Effector CD4-positive, alpha-beta T cell (primary cell): ENCODE measurements at places on chromosomes 2 and 18.

DNA sequence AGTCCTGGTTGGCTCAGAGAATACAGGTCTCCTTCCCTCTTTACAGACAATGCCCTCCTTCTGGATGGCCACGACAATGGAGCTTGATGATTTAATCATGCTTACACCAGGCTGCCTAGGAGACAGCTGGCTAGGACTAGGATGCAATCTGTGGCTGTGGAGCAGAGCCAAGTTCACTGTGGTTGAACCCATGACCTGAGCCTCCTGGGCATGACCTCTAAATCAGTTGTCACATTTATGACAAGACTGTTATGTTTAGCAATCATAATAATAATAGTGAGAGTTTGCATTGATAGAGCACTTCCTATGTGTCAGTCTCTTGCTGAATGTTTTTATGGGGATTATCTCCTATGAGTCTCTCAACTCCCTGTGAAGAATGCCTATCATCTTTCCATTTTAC is 244.1 kb downstream of the ICOS start:
- no peak for DNase-seq

GRCh38 chr2:158079672-158080071 is 22.0 kb upstream of the UPP2 start:
- no peak for DNase-seq

DNA sequence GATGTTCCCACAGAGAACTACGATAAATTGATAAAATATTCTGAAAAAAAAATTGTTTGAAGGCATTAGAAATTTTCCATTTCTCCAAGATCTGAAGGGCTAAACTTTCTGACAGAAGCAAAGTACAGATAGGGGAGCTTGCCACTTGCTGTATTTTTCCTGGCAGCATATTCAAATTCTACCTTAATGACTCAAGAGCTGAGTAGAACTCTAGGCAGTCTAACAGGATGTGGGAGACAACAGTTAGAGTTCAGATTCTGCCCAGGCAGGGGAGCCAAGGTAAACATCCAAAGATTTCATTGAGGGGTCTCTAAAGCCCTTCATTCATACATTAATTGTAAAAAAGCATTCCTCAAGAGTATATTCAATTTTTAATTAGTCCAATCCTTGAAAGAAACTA is 46.0 kb upstream of the RIT2 start:
- no peak for DNase-seq

DNA sequence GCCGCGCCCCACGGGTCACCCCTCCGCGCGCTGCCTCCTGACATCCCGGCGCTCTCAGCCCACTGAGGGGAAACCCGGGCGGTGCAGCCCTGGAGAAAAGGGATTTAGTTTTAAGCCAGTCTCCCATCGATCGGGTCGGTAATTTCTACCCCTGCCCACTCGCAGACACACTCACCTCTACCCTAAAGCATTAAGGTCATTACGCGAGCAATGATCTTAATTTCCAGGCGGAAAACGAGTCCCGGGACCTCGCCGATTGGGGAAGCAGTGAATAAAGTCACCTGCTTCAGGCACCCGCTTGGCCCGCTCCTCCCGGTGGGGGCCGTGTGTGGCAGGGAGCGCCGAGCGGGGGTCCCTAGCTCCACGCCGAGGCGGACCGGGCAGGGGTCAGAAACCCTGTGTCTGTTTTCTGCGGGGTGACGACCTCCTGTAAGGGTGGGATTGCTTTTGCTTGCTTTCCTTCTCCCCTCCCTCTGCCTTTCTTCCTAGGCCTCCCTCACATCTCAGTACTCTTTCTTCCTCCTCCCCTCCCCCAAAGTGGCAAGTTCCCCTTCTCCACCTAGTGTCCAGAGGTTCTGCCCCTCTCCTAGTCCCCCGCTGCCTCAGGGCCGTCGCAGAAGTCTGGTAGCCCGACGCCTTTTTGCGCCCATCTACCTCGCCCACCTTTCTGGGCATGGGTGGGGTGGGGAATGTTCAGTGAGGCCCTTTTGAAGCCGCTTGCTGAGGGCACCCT is 142.6 kb downstream of the MEIS1 start:
- DNase-seq = no peak

GRCh38 chr2:179513181-179513580 is 248.5 kb upstream of the SESTD1 start:
- DNase-seq = no peak

DNA sequence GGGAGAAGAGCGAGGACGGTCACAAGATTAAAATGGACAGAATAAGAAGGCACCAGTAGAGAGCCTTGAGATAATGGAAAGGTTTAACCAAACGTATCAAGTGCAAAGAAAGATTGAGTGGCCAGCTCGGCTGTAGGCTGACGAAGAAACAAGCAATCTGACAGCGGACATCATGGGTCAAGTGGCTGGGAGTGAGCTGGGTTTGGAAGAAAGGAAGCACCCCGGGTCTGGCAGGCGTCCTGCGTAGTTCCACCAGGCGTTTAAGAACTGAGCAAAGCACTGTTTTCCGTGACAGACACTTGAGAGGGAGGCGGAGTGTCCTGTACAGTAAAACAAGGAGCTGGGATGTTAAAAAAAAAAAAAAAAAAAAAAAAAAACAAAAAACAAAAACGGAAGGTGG is 27.1 kb downstream of the DAPL1 start:
- DNase-seq = no peak

DNA sequence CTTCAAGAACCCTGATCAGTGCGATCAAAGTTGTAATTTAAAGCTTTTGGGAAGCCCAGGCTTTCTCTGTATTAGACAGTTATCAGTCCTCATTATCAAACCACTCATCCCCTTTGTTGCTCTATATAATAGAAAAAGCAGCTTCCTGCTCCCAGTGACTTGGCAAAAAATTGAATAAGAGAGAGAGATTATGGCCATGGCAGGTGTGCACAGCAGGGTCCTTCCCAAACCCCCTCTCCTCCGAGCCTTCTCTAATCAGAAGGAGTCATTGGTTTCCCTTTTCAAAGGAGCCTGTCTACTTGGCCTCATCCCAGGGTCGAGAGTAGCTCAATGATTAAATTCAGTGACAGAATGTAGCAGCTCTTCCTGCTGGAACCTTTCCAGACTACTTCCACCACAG is 81.5 kb downstream of the SEMA4F start:
- no peak for DNase-seq

DNA sequence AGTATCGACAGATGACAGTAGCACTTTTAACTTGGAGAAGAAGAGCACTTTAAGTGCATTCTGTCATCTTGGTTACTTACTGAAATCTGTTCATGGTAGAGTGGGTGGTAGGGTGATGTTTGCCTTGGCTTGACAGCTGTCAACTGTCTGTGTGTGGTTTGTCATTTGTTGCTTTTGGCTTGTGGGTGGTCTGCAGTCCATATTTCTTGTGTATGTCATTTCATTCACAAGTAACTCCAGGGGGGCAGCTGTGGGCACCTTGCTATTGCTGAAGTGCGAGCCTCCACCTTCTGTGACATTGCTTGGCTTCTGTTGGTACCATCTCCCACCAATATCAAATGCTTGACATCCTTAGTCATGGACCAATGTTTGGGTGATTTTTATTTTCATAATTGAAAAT is 311.6 kb upstream of the NRP2 start:
- no peak for DNase-seq

- no peak for DNase-seq
Observed at GRCh38 chr2:186325827-186326535, 160.1 kb upstream of the ZC3H15 start.

- no peak for DNase-seq
Observed at GRCh38 chr2:235605312-235606003, 111.6 kb downstream of the AGAP1 start.

DNA sequence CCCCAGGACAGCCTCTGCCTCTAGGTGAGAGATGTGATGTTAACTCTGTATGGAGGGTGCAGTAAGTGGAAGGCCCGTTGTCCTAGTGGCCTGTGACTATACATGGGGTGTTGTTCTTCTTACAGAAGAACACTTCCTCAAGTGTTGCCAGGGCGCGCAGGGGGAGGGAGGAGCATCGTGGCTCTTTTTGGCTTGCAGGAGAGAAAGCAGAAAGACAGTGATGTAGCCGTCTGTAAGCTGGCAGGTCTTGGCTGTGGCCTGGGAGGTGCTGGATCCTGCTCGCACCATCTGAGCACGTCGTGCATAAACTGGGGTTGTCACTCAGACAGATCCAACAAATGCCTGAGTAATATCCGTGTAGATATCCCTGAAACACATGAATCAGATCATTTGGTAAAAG is 44.3 kb downstream of the ZNF236 start:
- DNase-seq = no peak

- no peak for DNase-seq
Observed at GRCh38 chr18:3679241-3679640, 229.3 kb downstream of the TGIF1 start.

- DNase-seq = no peak
Observed at GRCh38 chr2:176769021-176769420, 443.6 kb upstream of the HNRNPA3 start.

DNA sequence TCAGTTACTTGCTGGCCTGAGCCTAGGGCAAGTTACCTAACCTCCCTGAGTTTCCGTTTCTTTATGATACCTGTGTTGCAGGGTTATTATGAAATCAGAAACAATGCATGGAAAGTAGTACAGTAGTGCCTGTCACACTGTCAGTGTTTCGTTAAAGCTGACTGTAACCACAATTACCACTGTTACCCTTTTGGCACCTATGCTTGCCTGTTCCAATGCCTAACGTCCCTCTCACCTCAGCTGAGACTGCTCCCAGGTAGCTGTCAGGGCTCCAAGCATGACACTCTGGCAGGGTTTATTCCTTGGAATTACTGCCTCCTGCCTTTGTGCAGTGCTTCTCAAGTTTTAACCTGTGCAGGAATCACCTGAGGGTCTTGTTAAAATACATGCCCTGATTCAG is 135.2 kb upstream of the RBMS1 start:
- no peak for DNase-seq

DNA sequence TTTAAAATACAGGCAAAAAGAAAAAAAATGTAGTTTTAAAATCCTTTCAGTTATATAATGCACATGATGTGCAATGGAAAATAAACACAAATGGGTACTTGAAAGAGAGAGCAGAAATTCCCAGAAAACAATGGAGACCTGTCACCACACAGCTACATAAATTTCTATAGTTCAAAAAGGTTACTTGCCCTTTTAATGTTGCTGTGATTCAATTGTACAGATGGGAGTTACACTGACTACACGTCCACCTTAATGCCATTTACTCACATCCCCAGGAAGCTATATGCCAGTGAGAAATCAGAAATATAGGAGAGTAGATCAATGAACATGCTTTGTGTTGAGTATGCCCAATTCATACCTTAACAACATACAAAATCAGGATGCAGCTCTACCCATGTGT is 269.6 kb downstream of the ERBB4 start:
- DNase-seq = no peak

DNA sequence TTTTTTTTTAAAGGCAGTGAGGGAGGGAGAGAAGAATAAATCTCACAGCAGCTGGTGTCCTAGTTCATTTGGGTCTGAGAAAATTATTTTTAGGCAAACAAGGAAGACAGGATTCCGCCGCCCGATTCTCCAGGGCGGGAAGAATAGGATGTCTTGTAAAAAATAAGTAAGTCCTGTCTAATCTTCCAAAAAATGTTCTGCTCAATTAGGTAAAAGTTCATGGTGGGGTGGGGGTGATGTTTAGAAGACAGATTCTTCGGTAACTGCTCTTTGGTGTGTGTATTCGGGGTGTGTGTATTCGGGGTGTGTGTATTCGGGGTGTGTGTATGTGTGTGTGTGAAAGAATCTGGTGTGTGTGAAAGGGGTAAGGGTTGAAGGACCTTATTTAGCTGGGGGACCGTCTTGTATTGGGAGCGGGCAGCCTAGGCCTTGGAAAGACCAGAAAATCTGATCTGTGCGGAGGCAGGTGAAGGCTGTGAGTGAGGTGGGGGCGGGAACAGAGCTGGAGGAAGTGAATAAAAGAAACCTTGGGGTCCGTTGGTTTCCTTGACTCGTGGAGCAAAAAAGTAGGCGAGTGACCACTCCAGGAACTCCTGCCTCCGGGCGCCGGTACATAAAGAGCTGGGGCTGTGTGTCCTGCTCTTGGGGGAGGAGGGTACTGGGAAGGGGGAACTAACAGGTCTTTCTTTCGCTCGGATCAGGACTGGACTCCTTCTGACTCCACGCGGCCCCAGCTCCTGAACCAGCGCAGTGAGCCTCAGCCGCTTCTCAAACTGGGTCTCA is 4.4 kb upstream of the PAX3 start:
- no peak for DNase-seq

GRCh38 chr2:163717993-163718680 is 17.7 kb downstream of the FIGN start:
- no peak for DNase-seq

- no peak for DNase-seq
Observed at GRCh38 chr18:45839414-45840395, 14.2 kb downstream of the SIGLEC15 start.

DNA sequence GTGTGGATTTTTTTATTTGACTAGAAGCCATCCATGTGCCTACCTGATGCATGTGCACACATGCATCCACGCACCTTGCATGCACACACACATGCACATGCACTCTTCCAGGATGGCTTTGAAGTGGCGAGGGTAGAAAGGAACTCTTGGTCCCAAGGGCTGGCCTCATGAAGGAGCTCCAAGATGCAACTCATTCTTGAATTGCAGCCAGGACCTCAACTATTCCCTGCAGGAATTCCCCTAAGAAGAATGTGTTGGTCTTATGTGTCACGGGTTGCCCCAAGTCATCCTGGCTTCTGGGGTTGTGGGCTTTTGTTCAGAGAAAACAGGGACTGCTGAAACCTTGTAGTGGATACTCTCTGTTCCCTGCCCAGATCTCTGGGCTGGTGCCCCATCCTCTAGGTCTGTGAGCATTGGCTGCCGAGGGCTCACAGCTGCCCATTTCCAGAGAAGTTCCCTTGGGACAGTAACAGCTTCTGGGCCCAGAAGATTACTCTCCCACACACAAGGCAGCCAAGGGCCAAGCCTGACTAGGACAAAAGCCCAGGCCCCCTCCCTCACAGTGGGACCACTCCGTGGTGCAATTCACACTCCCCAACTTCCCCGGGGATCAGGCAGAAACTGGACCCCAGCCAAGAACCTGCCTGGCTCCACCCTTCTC is 137.6 kb downstream of the COPS8 start:
- no peak for DNase-seq

DNA sequence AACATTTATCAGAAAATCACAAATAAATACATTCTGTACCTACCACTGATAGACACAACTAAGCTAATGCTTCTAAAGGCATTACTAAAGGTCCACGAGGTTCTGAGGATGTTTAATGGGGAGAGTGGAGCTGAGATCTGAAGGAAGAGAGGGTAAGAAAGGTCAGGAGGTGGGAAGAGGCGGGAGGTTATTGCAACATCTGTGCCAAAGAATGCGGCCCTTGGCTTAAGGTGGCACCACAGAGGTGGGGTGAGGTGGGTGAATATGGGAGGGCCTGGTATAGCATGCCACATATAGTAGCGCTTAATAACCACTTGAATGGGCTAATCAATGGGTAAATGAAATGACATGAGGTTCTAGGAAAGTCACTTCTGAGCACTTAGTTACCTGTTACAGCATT is 217.8 kb upstream of the ATP5MC3 start:
- DNase-seq = no peak

DNA sequence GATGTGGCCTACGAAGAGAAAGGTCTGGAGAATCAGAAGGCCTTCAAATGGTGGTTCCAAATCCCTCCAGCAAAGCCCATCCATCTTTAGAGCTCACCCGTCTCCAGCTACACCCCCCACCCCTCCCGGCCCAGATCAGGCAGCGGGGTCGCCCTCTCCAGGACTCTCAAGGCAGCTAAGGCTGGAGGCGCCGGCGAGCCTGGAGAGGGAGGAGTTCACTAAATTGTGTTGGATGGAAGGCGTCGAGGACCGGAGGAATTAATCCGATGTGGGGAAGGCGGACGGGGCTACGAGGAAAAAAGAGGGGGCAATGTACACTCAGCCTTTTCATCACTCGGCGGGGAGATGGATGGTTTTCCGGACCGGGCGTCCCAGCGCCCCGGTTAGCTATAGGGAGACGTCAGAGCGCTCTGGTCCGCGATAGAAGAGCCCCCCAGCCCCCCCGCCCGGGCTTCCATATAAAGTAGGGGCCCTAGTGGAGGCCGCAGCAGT is at the start of gene GRP:
TSS of gene GRP (plus strand) at position 487 of the 492 bp plus-strand sequence. CDS start 108 bp downstream, outside the sequence.
- no peak for DNase-seq
